Activated T-helper 1 cell treated with anti-CD3 and anti-CD28 coated beads, Interleukin-2, amount 50 U/mL, for 16 hours (primary cell): ENCODE measurements at places on chromosomes 7 and 10.

- no peak for DNase-seq
Observed at GRCh38 chr10:63503395-63503794, 17.8 kb upstream of the REEP3 start.

- no peak for DNase-seq
Observed at GRCh38 chr7:28738412-28738811, 219.7 kb downstream of the TRIL start.

DNA sequence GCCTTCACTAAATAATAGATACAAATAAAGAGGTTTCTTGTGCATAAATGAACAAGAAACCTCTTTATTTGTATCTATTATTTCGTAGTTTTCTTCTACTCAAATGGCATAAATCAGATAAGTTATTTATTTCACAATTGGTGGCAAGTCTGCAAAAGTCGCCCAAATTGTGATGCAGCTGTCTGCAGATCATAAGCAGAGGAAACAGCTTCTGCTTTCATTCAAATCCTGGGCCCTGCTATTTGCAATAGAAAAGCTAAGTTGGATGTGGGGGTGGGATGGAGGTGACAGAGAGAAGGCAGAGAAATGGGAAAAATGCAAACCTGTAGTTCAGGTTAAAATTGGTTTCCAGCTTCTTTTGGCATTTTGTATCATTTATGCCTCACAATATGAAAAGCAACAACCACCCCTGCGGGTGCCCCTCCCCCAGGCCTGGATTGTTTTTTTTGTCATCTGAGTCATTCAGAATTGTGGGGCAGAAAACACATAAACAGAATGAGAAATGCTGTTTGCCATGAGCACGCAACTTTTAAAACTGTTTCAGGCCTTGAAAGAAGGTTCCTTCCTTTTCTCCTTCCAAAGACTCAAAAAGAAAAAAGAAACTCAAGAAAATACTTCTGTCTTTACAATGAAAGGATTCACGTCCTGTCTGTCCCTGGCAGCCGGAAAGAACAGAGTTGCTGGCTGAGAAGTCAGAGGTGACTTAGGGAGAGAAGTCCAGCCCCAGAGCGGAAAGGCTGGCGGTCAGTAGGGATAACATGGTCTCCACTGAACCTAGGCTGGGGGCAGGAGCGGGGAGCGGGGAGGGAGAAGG lies 132.9 kb downstream of the BAMBI start:
- DNase-seq = no peak

GRCh38 chr7:45366475-45366874 lies 207.7 kb upstream of the ADCY1 start:
- no peak for DNase-seq

GRCh38 chr10:21509341-21510240 lies 15.9 kb downstream of the SKIDA1 start:
- no peak for DNase-seq
